Stimulated activated naive CD8-positive, alpha-beta T cell treated with anti-CD3 and anti-CD28 coated beads, Interleukin-15, amount 100 ng/mL, for 72 hours (primary cell): ENCODE measurements at places on chromosomes 4 and X.

- DNase-seq, result no peak
Observed at GRCh38 chr4:7645956-7646355, 211.2 kb upstream of the PSAPL1 start.

GRCh38 chrX:44431194-44431593 is 87.7 kb upstream of the EFHC2 start:
- DNase-seq, result no peak

DNA sequence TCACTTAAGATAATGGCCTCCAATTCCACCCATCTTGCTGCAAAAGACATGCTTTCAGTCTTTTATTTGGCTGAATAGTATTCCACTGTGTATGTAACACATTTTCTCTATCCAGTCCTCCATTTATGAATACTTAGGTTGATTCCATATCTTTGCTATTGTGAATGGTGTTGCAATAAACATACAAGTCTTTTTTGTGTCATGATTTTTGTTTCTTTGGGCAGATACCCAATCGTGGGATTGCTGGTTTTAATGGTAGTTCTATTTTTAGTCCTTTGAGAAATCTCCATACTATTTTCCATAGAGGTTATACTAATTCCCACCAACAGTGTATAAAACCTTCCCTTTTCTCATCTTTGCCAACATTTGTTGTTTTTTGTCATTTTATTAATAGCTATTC is 180.9 kb downstream of the SMIM20 start:
- DNase-seq, result no peak

- no peak for DNase-seq
Observed at GRCh38 chr4:86778175-86778574, 71.0 kb downstream of the SLC10A6 start.

DNA sequence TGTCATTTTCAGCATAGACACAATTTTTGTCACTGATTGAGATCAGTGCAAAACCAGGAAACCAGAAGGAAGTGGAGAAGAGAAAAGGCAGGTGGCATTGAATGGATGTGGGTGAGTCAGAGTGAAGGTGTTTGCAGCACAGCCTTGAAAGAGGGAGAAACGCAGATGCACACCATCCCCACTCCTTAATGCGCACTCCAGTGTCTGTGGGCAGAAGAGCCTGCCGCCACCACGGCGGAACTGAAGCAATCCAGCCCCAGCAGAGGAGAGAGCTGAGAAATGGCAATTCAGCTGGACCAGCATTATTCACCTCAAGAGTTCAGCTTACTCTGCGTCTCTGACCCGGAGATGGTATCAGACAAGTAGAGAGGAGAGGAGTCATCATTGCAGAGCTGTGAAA is 393.1 kb upstream of the FRG1 start:
- DNase-seq, result no peak

GRCh38 chr4:128908735-128909134 is 99.2 kb downstream of the JADE1 start:
- no peak for DNase-seq

DNA sequence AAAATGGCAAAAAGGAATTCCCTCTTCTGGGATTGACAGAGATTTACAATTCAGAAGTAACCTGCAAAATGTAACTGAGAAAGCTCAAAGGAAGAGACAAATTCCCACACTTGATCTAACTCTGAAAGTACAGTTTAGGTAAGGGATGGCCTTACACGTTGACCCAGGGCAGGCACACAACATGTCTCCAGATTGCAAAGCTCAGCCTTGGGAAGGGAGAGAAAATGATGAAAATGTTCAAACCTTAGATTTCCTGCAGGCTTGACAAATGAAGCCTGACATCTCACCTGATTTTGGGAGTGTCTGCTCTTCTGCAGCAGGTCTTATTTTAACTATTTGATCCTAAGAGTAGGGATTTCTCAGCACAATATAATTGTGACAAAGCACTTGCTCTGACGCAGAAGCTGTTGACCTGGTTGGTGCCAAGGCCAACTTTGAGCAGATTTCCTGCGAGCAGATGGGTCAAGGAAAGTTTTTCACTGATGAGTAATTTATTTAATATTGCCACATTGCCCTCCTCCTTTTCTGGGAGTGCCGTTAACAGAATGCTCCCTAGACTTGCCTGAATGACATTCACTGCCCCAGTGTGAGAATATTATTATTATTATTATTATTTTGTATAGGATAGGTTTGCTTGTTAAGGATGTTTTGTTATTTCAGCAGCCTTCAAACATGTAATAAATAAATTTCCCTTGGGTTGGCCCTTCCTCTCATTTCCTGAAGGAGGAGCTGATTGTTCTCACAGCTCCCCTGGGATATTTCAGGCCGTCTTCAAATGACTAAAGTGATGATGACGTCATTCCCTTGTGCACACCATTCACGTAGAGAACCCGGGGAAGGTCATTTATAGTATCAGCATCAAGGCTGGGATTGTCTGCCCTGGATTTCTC is 157.1 kb downstream of the VEGFC start:
- no peak for DNase-seq

- DNase-seq, result no peak
Observed at GRCh38 chr4:147840838-147841738, 109.2 kb downstream of the ARHGAP10 start.

DNA sequence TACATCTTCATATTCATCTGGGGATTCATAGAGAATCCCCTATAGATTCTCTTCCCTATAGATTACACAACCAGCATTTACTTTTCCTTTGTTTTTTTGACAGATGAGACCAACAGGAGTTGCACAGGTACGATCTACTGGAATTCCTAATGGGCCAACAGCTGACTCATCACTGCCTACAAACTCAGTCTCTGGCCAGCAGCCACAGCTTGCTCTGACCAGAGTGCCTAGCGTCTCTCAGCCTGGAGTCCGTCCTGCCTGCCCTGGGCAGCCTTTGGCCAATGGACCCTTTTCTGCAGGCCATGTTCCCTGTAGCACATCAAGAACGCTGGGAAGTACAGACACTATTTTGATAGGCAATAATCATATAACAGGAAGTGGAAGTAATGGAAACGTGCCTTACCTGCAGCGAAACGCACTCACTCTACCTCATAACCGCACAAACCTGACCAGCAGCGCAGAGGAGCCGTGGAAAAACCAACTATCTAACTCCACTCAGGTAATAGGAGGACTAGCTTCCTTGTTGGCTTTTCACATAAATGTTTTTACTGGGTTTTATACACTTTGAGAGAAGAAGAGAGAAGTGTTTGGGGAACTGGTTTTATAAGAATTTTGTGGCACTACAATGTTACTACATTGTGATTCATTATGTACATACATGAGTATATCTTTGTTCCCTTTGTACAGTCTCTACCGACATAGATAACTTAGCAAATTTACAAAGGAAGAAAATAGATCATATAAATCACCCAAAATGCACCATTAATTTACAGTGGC is 137.2 kb downstream of the DIPK2B start:
- DNase-seq, result no peak

- no peak for DNase-seq
Observed at GRCh38 chr4:87853108-87853507, 20.3 kb downstream of the MEPE start.

DNA sequence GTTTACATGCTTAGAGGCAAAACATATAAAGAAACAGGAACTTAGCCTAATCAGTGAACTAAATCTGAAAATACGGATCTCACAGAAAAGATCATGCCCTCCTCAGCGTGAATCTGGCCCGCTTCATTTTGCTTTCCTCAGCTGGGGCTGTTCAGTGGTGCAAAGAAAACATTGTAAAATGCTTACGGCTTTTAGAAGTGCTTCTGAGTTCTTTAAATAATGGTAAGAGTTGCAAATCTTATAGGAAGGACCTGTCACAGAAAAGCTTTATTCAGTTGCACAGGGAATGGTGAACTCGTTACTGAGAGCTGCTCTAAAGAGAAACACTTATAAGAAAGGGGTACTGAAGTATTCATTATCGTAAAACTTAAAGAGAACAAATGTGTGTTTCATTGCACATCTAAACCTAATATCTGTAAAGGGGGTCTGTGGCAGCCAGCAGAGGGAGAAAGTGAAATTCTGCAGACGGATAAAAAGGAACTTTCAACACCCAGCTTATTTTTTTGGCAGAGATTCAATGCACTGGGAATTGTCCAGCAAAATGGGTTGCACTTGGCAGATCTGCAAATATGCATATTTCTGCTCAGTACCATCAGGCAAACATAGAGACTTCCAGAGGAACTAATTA is 139.2 kb upstream of the ANK2 start:
- DNase-seq, result no peak

DNA sequence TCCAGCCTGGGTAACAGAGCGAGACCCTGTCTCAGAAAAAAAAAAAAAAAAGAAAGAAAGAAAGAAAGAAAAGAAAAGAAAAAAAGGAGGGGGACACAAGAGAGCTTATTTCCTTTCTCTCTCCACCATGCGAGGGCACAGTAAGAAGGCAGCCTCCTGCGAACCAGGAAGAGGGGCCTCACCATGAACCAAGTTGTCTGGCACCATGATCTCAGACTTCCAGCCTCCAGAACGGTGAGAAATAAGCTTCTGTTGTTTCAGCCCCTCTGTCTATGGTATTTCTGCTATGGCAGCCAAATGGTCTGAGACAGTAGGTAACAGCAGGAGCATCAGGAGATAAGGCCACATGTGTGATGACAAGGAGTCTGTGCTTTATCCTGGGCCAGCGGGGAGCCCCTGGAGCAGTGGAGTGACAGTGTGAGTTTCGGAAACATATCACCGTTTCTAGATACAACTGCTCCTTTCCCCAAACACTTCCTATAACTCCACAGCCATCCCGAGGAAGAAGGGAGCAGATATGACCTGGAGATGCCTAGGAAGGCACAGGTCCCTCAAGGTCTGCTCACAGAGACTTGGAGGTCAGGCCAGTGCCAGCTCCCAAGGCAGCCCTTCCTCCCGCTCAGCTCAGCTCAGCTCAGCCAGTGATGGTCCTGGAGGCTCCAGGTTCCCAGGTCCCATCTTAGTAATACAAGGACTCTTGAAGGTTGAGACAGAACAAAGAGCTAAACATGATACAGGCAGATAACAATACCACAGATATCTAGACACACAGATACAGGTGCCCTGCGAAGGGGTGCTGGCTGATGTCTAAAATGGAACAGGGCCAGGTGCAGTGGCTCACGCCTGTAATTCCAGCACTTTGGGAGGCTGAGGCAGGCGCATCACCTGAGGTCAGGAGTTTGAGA is 17.7 kb downstream of the JAKMIP1 start:
- DNase-seq, result no peak

GRCh38 chr4:107843391-107843790 is 18.7 kb downstream of the SGMS2 start:
- DNase-seq, result no peak

- no peak for DNase-seq
Observed at GRCh38 chr4:105946771-105947170, 51.5 kb downstream of the NPNT start.

- no peak for DNase-seq
Observed at GRCh38 chr4:185380320-185380719, 15.4 kb downstream of the LRP2BP start.
